ENCODE measurements at places on chromosomes 7 and 10.

DNA sequence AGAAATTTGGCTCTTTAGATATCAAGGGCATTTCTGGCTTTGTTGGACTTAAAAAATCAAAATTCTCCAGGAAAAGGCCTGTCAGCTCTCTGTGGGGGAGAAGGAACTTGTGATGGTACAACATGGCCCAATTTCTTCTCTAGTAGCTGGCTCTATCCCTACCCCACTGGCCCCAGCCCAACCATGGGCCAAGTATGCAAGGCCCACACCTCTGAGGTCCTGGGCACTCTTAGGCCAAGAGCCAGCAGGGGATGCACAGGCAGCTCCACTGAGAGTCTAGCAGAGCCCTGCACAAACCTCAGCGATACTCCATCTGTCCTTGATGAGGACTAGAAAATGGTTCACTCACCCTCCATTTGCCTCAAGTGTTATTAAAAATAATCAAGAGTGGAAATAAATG is 261.2 kb downstream of the C7orf25 start:
- DNase-seq = no peak

DNA sequence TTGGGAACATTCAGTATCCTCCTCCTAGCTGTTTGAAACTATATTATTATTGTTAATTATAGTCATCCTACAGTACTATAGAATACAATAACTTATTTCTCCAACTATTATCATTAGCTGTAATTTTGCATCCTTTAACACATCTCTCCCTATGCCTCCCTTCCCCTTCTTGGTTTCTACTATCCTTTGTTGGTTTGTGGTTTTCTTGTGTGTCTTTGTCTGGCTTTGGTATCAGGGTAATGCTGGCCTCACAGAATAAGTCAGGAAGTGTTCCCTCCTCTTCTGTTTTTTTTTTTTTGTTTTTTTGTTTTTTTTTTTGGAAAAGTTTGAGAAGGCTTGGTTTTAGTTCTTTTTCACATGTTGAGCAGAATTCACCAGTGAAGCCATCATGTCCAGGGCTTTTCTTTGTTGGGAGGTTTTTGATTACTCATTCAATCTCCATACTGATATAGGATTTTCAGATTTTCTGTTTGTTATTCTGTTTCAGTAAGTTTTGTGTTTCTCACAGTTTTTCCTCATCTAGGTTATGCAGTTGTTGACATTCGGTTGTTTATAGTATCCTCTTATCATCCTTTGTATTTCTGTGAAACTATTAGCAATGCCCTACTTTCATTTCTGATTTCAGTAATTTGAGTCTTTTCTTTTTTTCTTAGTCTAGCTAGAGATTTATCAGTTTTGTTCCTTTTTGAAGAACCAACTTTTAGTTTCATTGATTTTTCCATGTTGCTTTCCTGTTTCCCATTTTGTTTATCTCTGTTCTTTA is 21.6 kb downstream of the C1GALT1 start:
- peak; percentile 27 for DNase-seq

- DNase-seq = no peak
Measured at GRCh38 chr7:123727071-123727837, 21.5 kb downstream of the WASL start.

GRCh38 chr10:131979821-131980270 is 1.9 kb downstream of the BNIP3 start:
- DNase-seq = no peak

DNA sequence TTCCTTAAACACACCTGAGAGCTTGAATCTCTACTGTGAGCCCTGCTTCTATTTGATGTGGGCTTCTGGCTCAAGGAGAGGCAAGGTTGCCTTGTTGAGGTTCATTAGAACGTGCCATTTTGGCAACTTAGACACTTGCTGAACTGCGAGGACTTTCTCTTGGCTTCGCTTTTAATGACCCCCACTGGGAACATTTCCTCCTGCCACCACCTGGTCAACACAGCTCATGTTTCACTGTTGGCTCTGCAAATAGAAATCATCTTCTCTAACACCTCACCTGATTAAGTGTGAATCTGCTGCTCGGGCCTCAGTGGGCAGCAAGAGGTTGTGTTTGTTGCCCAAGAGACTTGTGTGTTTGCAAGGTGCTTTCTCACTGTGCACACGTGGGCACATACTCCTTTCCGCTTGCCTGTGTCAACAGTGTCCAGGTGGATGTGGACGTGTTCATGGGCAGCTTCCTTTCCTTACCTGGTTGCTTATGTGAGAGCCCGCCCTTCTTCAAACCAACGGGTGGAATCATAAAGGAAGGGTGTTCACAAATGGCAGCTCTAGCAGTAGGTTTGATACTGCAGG is 147.0 kb downstream of the NRP1 start:
- no peak for DNase-seq

GRCh38 chr7:112420236-112420861 is 29.9 kb upstream of the IFRD1 start:
- no peak for DNase-seq

DNA sequence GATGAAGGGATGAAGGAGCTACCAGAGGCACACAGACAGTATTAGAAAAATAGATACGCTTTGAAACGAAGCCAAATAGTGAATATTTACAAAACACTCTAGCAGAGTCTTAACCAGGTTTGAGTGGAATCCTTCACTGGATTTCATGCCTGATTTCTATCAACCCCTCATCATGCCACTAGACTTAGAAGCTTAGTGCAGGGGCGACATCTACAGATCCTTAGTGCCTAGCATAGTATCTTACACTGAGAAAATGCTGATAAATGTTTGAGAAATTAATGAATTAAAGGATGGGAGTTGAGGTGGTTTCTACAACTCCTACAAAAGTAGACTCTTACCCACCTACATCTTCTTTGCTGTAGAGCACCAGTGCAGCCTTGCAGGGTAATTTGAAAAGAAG is 54.7 kb upstream of the CCNJ start:
- DNase-seq = no peak

- DNase-seq = no peak
Measured at GRCh38 chr10:604716-605631, 84.5 kb downstream of the DIP2C start.

- no peak for DNase-seq
Measured at GRCh38 chr7:71870812-71871211, 541.3 kb downstream of the CALN1 start.

- DNase-seq = no peak
Measured at GRCh38 chr7:69651101-69651590, 52.9 kb downstream of the AUTS2 start.

DNA sequence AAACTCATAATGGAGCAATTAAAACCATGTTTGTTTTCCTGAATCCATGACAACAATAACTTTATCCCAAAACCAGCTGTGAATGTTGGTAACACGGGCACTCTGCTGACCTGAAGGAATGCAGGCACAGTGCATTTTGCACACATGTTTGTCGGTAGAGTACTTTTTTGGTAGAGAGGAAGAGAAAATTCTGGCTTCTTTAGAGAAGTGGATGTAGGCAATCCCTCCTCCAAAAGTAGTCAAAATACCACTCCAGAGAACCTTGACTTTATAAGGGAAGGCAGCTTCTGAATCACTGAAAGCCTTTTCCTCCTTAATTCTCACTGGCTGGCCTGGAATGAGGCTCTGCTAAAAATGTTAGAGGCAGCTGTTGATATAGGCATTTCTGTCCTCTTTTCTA is 15.8 kb upstream of the ACTA2 start:
- DNase-seq = no peak

- no peak for DNase-seq
Measured at GRCh38 chr10:22620140-22620857, 94.1 kb downstream of the PIP4K2A start.

All from GF-D8 (cell line).